Fibroblast of villous mesenchyme (primary cell): ENCODE measurements at places on chromosomes 3 and 15.

GRCh38 chr3:171811295-171811912 lies 1.1 kb upstream of the PLD1 start:
- peak; percentile 100 for DNase-seq

DNA sequence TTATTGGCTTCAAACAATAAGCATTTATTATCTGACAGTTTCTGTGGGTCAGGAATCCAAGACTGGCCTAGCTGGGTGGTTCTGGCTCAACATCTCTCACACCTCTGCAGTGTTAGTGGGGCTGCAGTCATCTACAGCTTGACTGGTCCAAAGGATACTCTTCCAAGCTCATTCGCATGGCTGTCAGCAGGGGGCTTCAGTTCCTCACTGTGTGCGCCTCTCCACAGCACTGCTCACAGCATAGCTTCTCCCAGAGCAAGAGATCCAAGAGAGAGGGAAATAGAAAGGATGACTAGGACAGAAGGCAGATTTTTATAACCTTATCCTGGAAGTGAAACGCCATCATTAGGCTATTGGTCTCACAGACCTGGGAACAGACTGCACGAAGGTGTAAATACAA lies 64.2 kb downstream of the MAGI1 start:
- no peak for DNase-seq

DNA sequence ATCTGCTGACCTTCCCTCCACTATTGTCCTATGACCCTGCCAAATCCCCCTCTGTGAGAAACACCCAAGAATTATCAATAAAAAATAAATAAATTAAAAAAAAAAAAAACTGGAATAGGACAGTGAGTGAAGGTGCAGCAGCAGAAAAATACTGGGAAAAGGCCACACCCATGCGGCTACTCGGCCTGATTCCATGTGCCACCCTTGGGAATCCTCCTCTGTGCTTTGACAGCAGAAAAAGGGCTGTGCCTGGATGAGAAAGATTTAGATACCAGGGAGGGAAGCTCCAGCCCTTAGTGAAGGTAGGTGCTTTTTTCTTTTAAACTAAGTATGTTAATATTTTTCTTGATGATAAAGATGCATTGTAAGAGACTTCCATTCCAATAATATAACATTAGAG lies 107.8 kb downstream of the CTNNB1 start:
- DNase-seq: no peak

GRCh38 chr3:123520656-123521055 lies 64.2 kb downstream of the HACD2 start:
- no peak for DNase-seq

DNA sequence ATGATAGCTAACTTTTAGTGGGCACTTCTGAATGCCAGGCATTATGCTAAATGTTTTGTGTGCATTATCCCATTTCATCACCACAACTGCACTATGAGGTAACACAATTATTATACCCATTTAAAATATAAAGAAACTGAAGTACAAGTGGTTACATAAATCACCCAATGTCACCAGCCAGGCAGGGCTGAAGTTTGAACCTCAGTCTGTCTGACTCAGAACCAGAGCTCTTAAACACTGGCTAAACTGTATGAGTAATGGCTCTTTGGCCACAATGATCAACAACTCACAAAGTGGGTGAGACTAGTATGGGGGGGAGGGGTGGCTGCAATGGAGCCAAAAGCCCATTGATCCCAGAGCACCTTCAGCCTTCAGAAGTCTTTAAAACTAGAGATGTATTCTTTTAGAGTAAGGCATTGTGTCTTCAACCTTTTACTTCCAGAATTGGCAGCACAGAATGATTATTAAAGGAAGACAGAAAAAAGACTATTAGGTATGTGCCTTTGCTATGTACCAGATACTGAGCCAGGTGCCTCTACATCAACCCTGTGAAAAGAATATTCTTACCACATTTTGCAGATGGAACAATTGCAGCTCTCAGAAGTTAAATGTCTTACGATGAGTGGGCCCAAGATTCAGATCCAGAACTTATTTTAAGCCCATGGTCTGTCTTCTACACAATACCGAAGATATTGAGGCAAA lies 166.9 kb downstream of the UACA start:
- peak; percentile 74 for DNase-seq

DNA sequence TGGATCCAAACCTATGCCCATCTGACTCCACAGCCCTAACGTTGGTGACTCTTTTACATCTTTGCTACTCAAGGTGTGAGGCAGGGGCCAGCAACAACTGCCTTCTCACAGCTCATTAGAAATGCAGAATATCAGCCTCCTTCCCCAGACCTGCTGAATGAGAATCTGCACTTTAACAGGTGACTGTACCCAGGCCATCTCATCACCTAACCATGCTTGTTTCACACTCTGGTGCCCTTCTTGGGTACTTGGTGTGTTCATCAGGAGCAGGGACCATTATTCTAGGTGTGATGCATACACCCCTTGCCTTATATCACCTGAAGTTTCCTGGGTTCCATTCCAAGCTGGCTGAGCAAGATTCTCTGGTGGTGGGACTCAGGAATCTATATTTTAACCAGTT lies 196.3 kb upstream of the LMCD1 start:
- DNase-seq: no peak

GRCh38 chr3:131033480-131034080 lies 6.9 kb downstream of the NEK11 start:
- peak; percentile 61 for DNase-seq

GRCh38 chr3:123296836-123297626 lies 95.3 kb downstream of the SEC22A start:
- no peak for DNase-seq

DNA sequence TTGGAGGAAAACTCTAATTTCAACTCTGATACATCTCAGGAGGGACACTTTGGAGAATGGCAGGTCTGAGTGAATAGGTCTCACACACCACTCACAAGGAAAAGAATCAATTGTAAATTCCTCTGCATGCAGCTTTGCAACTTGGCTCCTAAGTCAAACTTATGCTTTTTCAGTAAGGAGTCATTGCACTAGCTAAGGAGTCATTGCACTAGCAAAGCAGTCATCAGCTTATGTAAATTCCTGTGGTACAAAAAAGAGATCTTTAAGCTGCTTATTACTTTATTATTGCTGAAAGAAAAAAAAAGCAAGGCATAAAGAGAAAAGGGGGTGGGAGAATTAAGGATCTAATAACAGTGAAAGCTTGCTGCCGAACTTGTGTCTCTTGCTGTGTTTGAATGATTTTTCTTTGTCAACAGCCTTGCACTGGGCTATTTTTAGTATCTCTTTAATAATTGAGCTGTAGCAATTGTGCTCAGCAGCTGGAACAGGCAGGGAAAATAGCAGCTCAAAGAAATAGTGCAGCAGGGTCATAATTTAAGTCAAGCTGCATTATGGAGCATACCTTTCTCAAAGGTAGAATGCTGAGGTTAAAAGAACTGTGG lies 154.3 kb upstream of the ARPP21 start:
- no peak for DNase-seq

- DNase-seq: no peak
These were observed 6.6 kb upstream of the ATP11B start for GRCh38 chr3:182786564-182787196.

DNA sequence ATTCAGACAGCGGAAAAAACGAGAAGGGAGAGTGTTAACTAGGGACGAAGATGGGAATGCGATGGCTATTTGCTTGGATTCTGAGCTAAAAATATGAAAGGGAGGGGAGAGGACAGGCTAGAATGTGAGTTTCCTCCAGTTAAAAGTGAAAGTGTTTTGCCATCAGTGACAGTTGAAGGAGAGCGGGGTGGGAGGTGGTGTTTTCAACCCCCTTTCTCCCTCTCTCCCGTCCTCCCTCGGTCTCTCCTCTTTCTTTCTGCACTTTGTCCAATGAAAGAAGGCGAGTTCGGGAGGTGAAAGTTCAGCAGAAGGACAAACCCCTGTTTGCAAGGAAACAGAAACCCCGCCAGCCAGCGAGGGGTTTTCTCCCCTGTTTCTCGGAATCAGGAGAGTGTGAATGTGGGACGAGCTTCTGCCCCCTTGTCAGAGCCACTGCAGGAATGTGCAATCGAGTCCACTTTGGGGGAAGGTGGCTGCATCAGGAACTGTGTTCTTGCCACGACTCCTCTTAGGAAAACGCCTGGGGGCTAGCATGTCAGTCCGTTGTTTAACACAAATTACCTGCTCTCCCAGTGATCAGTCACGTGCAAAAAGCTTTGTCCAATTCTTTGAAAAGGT lies 975 bp upstream of the FOXP1 start:
- DNase-seq: peak; percentile 55
